ENCODE measurements at places on chromosomes 16 and 17.

GRCh38 chr17:47615766-47616424, 33.8 kb upstream of the KPNB1 start:
- peak; percentile 64 for DNase-seq

DNA sequence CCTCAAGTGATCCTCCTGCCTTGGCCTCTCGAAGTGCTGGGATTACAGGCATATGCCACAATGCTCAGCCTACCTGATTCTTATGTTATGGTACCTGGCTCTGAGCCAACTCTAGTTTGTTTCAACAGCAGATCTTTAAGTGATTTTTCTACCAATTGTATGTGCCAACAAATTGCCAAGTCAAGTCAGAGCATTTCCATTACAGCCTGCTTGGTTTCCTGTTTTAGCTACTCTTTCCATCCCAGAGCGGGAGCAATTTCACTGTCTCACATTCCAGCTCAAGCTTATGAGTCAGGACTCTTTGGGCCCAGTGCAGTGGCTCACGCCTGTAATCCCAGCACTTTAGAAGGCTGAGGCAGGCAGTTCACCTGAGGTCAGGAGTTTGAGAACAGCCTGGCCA, 30.8 kb upstream of the RBBP6 start:
- DNase-seq: no peak

GRCh38 chr17:83175119-83175821, 95.9 kb downstream of the METRNL start:
- no peak for DNase-seq

DNA sequence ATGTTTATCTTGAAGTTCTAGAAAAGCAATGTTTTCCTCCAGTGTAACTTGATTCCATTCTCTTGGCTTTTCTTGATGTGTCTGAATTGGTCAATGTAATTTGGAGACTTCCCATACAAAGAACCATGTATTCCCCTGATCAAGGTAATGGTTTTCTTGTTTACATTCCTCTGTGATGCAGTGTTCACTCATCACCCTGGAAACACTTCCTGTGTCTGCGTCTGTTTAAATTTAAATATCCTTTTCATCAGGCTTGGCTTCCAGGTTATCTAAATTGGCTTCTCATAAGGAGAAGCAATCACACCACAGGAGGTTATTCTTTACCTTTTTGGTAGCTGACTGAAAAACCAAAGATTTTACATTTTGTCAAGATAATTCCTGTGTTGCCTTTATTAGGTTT, 237.3 kb upstream of the WSCD1 start:
- DNase-seq: no peak

DNA sequence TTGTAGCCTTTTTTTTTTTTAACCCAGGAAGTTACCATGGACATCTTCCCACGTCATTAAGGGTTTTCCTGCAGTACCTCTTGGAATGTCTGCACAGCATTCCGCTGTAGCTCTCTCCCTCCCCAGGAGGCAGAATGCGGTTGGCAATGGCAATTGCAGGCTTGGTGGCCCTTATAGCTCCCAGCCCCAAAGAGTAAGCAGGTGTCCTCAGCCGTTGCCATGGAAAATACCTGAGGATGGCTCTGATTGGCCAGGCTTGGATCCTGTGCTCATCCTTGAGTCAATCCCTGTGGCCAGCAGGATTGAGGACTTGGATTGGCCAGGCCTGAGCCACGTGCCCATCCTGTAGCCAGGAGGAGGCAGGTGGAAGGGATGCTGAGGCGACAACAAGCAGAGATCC, 15.5 kb upstream of the TIMP2 start:
- no peak for DNase-seq

Data from NB4 (cell line).